ENCODE measurements at places on chromosomes 11 and 22.

DNA sequence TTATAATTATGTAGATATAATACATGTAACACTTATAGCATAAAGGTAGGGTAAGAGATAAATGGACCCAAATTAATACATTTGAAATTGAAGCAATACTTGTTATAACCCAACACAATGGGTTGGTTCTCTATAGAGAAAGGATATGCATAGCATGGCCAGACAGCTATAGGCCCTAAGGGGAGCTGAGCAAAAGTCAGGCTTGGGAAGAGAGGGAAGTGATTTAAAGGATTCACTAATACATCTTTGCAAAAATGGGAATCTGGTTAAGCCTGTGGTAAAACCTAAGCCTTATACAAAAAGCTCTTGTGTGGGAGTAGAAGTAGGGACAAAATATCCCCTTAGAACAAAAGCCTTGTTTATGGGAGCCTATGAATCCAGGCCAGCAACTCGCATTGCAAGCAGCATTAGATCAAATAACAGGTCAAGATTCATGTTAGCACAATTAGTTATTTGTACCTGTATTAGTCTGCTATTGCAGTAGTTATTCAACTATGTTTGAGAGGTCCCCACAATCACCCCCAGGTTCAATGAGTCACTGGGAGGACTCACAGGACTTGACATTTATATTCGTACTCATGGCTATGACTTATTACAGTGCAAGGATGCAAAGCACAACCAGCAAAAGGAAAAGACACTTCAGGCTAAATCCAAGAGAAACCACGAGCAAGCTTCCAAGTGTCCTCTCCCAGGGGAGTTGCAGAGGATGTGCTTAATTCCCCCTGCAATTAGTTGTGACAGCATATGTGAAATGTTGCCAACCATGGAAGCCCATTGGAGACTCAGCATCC is 144.7 kb upstream of the LMO1 start:
- no peak for DNase-seq

DNA sequence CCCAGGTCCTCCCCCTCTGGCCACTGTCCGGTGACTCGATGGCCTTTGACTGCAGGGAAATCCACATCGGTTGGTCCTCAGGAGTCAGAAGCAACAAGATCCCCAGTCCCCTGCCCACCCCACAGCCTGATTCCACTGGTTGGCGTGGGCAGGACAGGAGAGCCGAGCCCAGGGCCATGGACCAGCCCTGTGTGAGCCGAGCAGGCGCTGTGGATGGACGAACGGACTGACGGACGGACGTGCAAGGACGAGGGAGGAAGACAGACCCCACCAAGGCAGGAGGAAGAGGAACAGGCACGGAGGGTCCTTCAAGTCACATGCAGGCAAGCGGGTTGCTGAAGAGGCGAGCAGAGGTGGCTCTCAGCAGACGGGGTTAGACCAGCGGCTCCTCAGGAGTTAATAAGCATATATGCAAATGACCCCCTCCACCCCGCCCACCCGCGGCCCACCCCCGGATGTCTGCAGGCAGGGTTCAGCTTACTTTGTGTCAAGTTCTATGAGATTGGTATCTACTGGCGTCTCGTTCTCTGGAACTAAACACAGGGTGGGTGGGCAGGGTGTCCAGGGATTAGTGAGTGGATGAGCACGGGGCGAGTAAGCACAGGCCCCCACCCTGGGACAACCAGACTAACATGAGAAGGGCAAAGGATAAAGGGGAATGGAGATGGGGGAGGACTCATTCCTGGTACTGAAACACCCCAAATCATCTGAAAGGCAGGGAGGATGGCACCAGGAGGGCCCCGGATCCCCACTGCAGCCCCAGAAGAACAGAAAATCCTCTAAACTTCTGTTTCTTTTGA is 26.8 kb downstream of the TPBGL start:
- no peak for DNase-seq

GRCh38 chr22:49827853-49828598 is at the start of gene BRD1:
BRD1 (minus strand) TSS chr22:49827873; CDS start chr22:49824317, 3,556 bp downstream.
- peak; percentile 53 for DNase-seq

GRCh38 chr11:2173150-2173693 is 1.6 kb upstream of the TH start:
- DNase-seq: no peak

- no peak for DNase-seq
Observed at GRCh38 chr11:40168414-40168813, 1291.0 kb downstream of the LRRC4C start.

GRCh38 chr22:33921525-33922348 is 1.5 kb upstream of the LARGE1 start:
- DNase-seq: peak; percentile 29

- no peak for DNase-seq
Observed at GRCh38 chr11:132244846-132245245, 874.4 kb downstream of the NTM start.

DNA sequence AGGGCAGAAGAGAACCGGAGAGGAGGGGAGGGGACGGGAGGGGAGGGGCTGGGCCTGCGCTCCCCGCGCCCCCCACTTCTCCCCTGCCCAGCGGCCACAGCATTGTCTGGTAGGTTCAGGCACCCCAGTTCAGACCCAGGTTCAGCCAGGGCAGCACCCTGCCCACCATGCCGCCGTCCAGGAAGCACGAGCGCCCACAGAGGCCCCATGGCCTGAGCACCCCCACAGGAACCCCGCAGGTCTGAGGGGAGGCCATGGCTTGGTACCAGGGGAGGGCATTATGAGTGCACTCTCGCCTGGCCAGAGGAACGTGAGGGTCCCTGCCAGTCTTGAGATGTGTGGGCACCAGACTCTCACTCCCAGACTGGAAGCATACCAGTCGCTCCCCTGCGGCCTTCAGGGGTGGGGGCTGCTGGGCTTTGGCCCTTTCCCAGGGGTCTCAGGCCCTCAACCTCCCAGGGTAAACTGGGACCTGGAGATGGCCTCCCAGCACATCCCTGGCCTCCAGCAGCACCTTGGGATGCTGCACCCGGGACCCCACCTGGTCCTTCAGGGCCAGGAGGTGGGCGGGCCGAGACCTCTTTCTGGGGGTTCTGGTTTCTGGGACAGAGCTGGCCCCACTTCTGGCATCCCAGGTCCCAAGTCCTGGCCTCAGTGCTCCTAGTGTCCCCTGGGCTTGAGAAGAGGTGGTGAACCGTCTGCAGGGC is 597 bp upstream of the PLXNB2 start:
- no peak for DNase-seq

- no peak for DNase-seq
Observed at GRCh38 chr22:19117111-19117512, 5.1 kb downstream of the DGCR2 start.

DNA sequence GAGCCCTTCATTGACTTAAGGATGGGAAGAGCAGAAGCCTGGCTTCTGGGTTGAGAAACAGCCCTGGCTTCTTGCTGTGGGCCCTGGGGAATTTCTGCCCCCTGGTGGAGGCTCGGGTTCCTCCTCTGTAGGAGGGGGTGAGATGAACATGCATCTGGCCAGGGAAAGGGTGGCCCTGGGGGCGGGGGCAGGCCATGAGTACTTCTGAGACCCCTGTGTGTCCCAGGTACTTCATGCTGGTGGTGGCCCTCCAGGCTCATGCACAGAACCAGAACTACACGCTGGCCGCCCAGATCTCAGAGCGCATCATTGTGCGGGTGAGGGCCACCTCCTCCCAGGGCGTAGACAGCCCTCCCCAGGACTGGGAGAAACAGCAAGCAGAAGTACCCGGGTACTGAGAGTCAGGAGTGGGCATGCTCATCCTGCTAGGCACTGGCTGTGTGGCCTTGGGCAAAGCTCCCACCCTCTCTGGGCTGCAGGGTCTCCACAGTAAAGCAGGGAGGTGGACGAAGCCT is 15.8 kb downstream of the TMEM258 start:
- peak; percentile 81 for DNase-seq

DNA sequence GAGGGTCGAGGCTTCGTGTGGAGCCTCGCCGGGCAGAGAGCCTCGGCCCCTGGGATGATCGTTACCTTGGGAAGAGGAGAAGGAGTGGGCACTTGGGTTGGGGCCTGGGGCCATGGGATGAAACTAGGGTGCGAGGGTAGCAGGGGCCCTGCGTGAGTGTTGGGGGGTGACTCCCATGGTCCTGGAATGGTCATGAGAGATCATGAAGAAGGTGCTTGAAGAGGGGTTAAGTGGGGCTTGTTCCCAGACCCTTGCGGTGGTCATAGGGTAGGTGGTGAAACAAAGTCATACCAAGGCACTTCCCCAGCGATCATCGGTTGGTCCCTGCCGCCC is 284 bp downstream of the CCS start:
- DNase-seq: no peak

GRCh38 chr11:123519055-123519796 is 89.2 kb downstream of the GRAMD1B start:
- no peak for DNase-seq

DNA sequence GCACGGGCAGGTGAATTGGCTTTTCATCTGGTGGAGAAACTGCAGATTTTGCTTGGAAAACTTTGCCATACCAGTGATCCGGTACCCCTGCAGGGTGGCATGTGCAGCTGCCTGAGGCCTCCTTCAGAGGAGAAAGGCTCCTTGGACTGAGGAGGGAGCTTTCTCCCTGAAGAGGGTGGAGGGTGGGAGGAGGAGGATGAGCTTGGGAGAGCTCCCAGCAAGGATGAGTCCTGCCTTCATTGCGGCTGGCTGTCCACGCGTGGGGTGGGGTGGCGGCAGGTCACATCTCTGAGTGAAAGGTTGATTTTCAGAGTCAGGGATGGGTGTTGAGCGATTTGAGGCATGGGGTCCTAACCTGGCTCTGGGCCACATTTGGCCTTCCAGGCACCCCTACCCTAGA is 96.8 kb downstream of the GRAMD1B start:
- DNase-seq: no peak

- DNase-seq: no peak
Observed at GRCh38 chr11:9774591-9775397, 110.9 kb downstream of the SWAP70 start.

DNA sequence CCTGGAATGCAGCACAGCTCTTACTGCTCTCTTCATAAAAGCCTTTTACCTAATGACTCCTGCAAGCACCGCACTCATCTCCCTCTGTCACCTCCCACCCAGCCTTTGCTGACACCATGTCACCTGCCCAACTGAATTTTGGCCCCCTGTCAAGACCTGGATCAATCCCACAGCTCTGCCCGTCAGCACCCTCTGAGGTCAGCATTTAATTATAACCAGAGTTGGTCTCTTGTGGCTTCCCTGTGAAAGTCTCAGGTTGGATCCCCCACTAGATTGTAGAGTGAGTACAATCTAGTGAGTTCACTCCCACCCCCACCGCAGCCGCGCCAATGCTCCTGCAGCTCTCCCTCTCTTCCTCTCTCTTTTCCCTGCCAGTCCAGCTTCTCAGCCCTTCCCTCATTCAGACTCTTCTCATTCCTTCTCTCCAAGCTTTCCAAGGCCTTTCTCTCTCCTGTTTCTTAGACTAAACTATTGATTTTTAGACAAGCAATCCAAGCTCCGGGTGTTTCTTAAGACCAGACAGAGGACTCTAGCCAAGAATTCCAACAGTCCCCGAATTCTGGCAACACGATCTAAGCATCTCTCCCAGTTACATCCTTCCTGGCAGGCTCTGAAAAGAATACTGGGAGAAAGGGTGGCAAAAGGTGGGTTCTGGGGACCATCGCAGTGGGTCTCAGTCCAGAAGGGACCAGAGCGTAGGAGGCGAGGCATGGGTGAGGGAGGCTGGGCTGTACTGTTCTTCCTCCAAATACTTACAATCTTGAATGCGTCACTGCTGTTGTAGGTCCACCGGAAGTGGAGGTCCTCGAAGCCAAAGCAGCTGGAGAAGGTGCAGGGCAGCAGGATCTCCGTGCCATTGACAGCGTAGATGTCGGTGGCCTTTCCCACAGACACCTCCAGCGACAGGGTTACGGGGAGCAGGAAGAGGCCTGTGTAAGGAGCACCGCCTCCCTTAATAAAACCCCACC is 8.0 kb downstream of the SCN4B start:
- DNase-seq: no peak

DNA sequence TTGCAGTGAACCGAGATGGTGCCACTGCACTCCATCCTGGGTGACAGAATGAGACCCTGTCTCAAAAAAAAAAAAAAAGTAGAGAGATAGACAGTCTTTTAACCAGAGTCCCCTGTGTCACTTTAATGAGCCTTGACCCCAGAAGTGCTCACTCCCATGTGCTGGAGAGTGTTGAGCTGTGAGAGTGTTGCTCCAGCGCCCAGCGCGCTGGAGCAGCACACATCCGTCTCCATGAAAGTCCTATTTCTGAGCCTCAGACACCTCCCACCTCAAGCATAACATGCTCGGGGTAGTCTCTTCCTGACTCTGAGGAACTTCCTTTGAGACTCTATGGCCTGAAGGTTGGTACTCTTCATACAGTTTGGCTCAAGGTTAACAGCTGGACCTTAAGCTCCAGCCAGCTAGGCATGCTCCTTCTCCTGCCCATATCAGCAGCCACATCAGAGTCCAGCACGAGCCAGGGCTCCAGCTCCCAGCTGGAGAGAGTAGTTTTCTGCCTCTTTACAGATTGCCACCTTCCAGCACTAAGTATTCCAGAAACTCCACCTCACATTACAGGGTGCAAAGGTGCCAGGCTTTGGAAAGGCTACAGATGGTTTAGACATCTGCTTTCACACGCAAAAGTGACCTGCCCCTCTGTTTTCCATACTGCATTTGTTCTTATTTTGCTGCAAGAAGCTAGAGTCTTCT is 29.4 kb upstream of the UBASH3B start:
- no peak for DNase-seq

GRCh38 chr11:2664376-2664775 is 35.4 kb downstream of the KCNQ1OT1 start:
- DNase-seq: peak; percentile 3

- no peak for DNase-seq
Observed at GRCh38 chr11:122879785-122880184, 2.8 kb upstream of the JHY start.

DNA sequence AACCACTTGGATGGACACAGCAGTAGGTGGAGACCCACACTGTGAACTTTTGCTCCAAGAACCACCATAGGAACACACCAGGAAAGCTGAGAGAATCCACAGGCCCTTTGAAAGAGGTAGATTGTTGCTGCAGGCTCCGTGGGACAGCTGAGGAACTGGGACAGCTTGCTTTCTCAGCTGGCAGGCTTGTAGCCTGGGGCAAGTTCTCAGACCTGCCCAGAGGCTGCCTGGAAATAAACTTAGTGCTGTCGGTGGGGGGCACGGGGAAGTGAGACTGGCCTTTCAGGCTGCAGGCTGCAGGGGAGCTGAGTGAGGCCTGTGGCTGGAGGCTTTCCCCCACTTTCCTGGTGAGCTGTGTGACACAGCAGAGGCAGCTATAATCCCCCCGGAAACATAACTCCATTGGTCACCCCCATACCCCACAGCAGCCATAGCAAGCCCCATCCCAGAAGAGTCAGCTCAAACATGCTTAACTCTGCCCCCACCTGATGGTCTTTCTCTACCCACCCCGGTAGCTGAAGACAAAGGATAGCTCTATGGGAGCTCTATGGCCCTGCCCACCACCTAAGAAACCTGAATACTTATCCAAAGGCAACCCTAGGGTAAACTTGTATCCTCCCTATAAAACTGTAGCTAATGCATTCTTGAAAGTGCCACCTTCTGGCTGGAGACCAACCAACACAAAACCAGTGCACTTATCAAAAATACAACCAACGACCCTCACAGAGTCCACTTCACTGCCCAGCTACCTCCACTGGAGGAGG is 21.4 kb upstream of the ACRV1 start:
- no peak for DNase-seq

GRCh38 chr11:46554213-46555147 is 39.3 kb downstream of the AMBRA1 start:
- DNase-seq: no peak

GRCh38 chr11:9955391-9955790 is 291.5 kb downstream of the SWAP70 start:
- no peak for DNase-seq

- DNase-seq: peak; percentile 30
Observed at GRCh38 chr11:71914617-71915189, 13.7 kb downstream of the XNDC1N start.

- DNase-seq: no peak
Observed at GRCh38 chr11:24760681-24761080, 263.8 kb downstream of the LUZP2 start.

All from activated CD4-positive, alpha-beta memory T cell treated with anti-CD3 and anti-CD28 coated beads for 36 hours (primary cell).